ENCODE measurements at places on chromosomes 5 and 9.

DNA sequence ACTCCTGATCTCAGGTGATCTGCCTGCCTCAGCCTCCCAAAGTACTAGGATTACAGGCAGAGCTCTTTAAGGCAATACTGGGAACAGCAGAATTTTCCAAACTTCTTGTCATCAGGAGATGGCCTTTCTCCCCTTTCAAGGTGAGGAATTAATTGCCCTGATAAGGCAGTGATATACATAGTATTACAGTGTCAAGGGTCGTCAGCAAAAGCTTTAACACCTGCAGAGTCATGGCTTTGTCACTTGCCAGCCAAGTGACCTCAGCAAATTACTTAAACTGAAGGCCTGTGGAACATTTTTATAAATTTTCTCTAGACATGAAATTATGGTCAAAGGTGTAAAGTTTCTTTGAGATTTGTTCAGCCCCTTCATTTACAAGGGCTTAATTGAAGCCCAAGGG is 59.5 kb downstream of the FBXO38 start:
- DNase-seq = no peak

DNA sequence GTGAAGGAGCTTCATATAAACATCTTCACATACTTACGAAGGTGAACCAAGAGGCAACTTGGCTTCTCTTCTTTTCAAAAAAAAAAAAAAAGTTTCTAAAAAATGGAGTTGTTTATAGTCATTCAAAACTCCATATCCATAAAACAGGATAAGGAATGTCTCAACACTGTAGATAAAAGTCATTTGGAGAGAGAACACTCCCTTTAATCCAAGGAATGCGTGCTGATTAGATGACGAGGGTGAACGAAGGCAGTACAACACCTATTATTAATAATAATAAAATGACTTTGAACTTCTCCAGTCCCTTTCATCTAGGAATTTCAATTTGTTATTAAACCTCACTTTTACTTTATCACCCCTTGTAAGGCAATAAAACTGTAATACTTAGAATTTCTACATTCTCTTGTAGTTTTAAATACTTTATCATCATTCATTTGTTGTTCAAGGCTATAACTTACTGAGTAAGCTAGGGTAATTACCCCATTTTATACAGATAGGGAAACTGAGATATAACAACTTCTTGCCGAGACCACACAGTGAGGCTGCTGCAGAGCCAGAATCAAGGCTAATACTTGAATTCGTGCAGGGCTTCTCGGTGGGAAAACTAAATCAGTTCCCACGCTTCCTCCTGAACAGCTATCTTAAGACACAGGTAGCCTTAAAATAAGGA is 377.1 kb downstream of the EFNA5 start:
- no peak for DNase-seq

DNA sequence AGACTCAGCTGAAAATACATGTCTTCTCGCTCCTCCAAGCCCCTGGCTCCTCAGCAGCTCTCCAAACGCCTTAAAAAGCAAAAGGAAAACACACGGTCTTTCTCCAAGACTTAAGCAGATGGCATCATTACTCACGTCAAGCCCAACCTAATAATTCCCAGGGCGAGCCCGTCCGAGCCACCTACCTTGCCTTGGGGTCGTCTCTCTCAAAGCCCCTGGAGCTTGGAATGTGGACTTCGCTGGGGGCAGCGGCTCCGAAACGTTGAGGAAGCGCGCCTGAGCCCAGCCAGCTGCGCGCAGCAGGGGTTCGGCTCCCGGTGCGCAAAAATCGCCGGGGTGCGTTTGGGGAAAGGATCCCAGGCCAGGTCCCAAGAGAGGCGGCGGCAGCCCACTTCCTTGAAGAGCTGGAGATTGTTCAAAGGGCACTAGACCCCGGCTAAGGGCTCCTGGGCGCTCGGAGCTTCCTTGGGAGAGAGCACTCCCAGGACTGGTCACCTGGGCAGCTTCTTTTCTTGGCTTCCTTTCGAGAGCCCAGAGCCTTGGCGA is 395 bp downstream of the DRD1 start:
- no peak for DNase-seq

DNA sequence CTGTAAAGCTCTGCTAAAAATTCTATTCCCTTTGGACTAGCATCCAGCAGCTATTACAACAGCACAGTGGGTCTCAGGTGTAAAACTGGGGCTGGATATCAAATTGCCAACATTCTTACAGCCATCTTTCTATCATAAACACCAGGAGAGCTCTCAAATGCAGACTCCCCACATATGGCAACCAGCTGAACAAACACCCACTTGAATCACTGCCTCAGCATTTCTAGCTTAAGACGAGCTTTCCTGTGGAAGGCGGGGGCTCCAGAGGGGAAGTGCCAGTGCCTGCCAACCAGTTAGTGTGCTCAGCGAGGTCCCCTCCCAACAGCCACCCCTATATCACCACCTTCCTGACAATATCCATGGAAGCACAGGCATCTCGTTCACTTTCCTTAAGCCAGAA is 62.2 kb downstream of the IPPK start:
- no peak for DNase-seq

GRCh38 chr9:136644343-136644592 is 18.4 kb upstream of the EGFL7 start:
- peak; percentile 25 for DNase-seq

DNA sequence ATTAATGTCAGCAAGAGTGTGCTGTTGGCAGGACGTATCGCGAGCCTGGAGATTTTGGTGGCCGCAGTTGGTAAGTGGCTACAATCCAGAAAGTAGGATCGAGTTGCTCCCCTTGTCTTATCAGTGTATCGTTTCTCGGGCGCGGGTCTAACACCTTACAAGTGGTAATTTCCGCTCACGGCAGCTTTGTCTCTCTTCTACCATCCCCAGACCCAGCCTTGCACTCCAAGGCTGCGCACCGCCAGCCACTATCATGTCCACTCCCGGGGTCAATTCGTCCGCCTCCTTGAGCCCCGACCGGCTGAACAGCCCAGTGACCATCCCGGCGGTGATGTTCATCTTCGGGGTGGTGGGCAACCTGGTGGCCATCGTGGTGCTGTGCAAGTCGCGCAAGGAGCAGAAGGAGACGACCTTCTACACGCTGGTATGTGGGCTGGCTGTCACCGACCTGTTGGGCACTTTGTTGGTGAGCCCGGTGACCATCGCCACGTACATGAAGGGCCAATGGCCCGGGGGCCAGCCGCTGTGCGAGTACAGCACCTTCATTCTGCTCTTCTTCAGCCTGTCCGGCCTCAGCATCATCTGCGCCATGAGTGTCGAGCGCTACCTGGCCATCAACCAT is 1.1 kb downstream of the PTGER4 start:
- no peak for DNase-seq

- no peak for DNase-seq
Measured at GRCh38 chr5:61245486-61245885, 83.2 kb upstream of the SMIM15 start.

GRCh38 chr9:121383715-121384114 is 13.7 kb upstream of the STOM start:
- DNase-seq = no peak

- no peak for DNase-seq
Measured at GRCh38 chr5:102223542-102224477, 72.3 kb downstream of the SLCO4C1 start.

DNA sequence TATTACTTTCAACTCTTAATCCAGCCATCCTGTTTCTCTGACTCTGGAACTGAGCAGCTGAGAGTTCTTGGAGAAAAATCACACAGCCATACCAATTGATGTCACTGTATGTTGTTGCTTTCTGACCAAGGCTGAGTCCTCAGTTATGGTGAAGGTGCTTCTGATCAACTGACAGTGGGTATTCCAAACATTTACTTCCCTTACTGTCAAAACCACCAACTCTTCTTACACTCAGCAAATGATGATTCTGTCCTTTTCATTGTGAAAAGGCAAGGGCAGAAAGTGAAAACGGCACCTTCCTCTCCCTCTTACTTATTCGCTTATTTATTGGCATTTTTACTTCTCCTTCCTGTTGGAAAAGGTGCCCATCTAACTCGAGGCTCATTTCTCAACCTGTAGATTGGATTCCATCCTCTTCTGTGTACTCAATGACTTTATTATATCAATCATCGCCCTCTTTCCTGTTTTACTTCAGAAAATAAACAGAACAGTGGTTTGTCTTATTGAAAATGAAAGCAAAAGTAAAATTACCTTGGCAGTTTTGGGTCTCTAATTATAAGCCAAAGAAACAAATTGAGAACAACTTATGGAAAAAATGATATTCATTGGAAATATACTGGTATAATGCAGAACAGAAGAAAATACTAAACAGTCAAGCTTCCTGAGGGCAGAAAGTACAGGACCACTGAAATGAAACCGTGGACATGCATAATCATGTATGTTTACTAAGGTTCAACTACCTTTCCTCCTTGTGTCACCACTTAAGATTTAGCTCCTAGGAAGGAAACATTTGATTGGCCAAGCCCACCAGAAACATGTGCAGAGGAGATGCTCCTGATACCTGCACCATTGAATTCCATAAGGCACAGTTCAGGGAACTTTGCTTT is 104.5 kb upstream of the CHD1 start:
- DNase-seq = no peak

DNA sequence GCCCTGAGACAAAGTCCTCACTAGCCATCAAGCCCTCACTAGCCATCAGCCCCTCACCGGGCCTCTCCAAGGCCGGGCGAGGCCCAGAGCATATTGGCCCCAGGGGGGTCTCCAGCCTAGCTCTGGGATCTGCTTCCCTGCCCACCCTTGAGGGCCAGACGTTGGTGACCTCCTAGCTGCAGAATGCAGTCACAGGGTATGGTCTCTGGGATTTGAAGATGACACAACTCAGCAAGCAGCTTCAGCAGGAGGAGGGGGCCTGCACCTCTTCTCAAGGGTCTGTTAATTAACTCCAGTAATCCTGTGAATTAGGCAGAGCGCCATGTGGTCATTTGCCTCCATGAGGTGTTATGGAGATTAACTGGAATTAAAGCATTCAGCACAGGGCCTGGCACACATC is 116.9 kb upstream of the SPOCK1 start:
- no peak for DNase-seq

DNA sequence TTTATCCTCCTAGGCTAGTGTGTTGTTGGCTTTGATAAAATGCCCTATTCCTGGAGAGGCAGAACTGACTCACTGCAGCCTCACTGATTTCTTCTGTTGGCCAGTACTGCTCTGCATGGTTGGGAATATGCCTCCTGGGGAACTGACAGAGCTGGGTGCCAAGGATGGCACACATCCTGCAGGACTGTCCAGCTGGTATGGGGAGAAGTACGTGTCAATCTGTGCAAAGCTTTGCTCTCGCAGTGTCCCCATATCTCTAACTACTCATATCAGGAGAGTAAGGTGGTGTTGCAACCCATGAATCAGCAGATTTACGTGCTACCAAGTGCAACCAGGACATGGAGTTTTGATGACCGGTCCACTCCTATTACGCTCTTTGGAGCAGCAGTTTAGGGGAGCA is 74.7 kb downstream of the TEK start:
- DNase-seq = no peak

- no peak for DNase-seq
Measured at GRCh38 chr9:12778389-12778788, 3.6 kb downstream of the LURAP1L start.

DNA sequence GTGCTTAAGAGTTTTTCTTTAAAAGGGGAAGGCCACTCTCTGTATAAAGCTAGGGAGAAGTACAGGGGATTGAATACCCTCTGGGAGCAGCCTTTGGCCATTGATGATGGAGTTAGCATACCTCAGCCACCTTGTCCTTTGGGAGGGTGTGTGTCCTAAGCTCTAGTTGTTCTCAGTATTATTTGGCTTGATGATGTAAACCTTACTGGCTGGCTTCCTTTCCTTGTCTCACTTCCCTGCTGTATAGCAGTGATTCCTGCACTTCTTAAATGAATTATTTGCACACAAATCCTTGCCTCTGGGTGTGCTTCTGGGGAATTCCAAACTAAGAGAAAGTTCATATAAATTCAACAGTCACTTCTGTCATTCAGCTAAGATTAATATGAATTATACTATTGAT is 234.9 kb upstream of the RIOK2 start:
- DNase-seq = no peak

GRCh38 chr9:77438653-77439052 is 209.5 kb downstream of the GNA14 start:
- DNase-seq = no peak

GRCh38 chr5:93585767-93586385 is 2.9 kb downstream of the NR2F1 start:
- no peak for DNase-seq

- no peak for DNase-seq
Measured at GRCh38 chr9:128940946-128941755, 6.3 kb downstream of the DOLK start.

GRCh38 chr5:55303238-55303690 is 4.2 kb downstream of the DHX29 start:
- DNase-seq = no peak

GRCh38 chr9:124426361-124426760 is 11.1 kb upstream of the PSMB7 start:
- DNase-seq = no peak

GRCh38 chr5:73764996-73765395 is 139.0 kb downstream of the ARHGEF28 start:
- DNase-seq = no peak

DNA sequence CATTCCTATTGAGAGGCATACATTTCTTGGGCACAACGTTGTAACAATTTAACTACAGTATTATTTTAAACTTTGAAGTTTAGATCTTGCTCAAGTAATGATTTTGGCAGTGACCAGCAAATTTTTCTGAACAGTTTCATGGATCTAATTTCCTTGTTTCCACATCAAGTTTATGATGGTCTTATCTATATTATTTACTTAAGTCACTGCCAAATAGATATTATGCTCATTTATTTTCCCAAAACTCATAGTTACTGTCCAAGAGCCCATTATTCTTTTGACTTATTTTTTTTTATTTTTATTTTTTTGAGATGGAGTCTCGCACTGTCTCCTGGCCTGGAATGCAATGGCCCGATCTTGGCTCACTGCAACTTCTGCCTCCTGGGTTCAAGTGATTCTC is 86.5 kb upstream of the TLE4 start:
- no peak for DNase-seq

DNA sequence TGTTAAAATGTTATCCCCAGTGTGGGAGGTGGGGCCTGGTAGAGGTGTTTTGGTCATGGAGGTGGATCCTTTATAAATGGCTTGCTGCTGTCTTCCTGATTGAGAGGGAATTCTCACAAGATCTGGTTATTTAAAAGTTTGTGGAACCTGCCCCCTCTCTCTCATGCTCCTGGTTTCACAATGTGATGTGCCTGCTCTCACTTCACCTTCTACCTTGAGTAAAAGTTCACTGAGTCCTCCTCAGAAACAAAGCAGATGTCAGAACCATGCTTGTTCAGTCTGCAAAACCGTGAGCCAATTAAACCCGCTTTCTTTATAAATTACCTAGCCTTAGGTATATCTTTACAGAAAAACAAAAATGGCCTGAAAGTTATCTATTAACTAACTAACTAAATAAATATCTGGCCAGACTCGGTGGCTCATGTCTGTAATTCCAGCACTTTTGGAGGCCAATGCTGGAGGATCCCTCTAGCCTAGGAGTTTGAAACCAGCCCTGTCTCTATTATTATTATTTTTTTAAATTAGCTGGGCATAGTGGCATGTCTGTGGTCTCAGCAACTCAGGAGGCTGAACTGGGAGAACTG is 1067.4 kb downstream of the CDH9 start:
- no peak for DNase-seq

- no peak for DNase-seq
Measured at GRCh38 chr5:42005561-42006153, 80.6 kb downstream of the FBXO4 start.

Data from nucleus accumbens (tissue), 56 donors.